Vagina (tissue), 2 donors: ENCODE measurements at places on chromosomes 16 and 17. TPM values are rescaled to one million over a fixed set of nuclear protein-coding genes. Genes with fewer than 3 reads are reported as not detected.

GRCh38 chr17:40687106-40687505 is 16.4 kb downstream of the KRT24 start:
- H3K4me3 ChIP-seq: no peak overlapping the region
- no peaks in the 10 kb centered on the region for H3K27me3 ChIP-seq
- no peak for DNase-seq
- no peak overlapping the region for H3K27ac ChIP-seq
- no peaks in the 10 kb centered on the region for H3K4me1 ChIP-seq

- H3K27ac ChIP-seq: no peak overlapping the region
- DNase-seq: no peak
- H3K27me3 ChIP-seq: no peaks in the 10 kb centered on the region
- no peaks in the 10 kb centered on the region for H3K4me1 ChIP-seq
These were observed 91.7 kb downstream of the RPGRIP1L start for GRCh38 chr16:53612003-53612402.

GRCh38 chr17:49881054-49881402 is 33.2 kb upstream of the TAC4 start:
- no peak overlapping the region for H3K27ac ChIP-seq
- H3K4me1 ChIP-seq: no peaks in the 10 kb centered on the region
- no peaks in the 10 kb centered on the region for H3K36me3 ChIP-seq
- no peak overlapping the region for H3K4me3 ChIP-seq
- no peak for DNase-seq

GRCh38 chr16:17367036-17367435 is 103.7 kb downstream of the XYLT1 start:
- H3K4me1 ChIP-seq: peaks cover 74% of the 10 kb centered on the region
- no peaks in the 10 kb centered on the region for H3K36me3 ChIP-seq
- no peak overlapping the region for H3K27ac ChIP-seq
- no peaks in the 10 kb centered on the region for H3K27me3 ChIP-seq

- H3K27me3 ChIP-seq: peaks cover 18% of the 10 kb centered on the region
- DNase-seq: no peak
- no peaks in the 10 kb centered on the region for H3K36me3 ChIP-seq
- no peak overlapping the region for H3K4me3 ChIP-seq
- H3K27ac ChIP-seq: no peak overlapping the region
These were observed 6.5 kb downstream of the FBXL16 start for GRCh38 chr16:698911-699671.

- no peak overlapping the region for H3K4me3 ChIP-seq
- H3K4me1 ChIP-seq: peaks cover 15% of the 10 kb centered on the region
- H3K27ac ChIP-seq: no peak overlapping the region
- H3K36me3 ChIP-seq: no peaks in the 10 kb centered on the region
These were observed 62.1 kb downstream of the PRKCA start for GRCh38 chr17:66364508-66364907.

TEKT5 gene
- total RNA-seq: not detected

- H3K27me3 ChIP-seq: no peaks in the 10 kb centered on the region
- H3K4me1 ChIP-seq: peaks cover 6% of the 10 kb centered on the region
- no peak overlapping the region for H3K27ac ChIP-seq
- H3K4me3 ChIP-seq: no peak overlapping the region
- no peak for DNase-seq
These were observed 2.9 kb downstream of the IL34 start for GRCh38 chr16:70649300-70649699.

CCDC182 gene
- not detected for total RNA-seq

DNA sequence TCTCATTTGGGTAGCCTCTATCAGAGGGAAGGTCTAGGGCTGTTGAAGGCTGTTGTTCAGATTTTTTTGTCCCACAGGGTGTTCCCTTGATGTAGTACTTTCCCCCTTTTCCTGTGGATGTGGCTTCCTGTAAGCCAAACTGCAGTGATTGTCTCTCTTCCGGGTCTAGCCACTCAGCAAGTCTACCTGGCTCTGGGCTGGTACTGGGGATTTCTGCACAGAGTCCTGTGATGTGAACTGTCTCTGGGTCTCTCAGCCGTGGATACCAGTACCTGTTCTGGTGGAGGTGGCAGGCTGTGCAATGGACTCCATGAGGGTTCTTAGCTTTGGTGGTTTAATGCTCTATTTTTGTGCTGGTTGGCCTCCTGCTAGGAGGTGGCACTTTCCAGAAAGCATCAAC is 23.3 kb upstream of the CCR7 start:
- no peaks in the 10 kb centered on the region for H3K36me3 ChIP-seq
- no peaks in the 10 kb centered on the region for H3K4me1 ChIP-seq
- H3K27me3 ChIP-seq: no peaks in the 10 kb centered on the region
- H3K4me3 ChIP-seq: no peak overlapping the region
- no peak overlapping the region for H3K27ac ChIP-seq

UTS2R gene
- not detected for total RNA-seq

CFAP97D1 gene
- total RNA-seq: not detected

CDRT15L2 gene
- total RNA-seq: not detected
